ENCODE measurements at places on chromosomes 12 and 14.

DNA sequence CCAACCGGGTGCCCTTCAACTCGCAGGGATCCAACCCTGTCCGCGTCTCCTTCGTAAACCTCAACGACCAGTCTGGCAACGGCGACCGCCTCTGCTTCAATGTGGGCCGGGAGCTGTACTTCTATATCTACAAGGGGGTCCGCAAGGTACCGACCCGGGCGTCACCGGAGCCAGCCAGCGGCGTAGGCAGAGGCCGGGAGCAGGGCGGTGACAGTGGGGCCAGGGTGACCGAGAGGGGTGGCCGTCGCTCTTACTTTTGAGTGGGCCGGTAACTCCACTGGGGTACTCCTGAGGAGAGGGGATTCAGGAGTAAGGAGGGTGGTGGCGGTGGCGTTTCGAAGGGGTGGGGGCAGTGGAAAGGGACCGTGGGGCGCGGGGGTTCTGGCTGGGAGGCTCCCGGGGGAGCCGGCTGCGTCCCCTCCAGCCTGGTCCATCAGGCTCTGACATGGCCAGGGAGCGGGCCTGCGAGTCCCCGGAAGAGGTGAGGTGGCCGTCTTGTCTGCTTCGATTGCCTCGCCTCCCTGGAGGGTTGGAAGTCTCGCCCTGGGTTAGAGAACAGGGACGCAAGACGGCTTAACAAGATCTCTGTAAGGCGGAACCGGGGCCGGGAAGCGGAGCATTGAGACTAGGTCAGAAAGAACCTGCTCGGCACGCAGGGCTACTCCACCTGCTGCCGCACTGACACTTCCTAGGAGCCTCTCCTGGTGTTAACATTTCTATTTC lies 491 bp downstream of the WDR20 start:
- peak; percentile 55 for DNase-seq

DNA sequence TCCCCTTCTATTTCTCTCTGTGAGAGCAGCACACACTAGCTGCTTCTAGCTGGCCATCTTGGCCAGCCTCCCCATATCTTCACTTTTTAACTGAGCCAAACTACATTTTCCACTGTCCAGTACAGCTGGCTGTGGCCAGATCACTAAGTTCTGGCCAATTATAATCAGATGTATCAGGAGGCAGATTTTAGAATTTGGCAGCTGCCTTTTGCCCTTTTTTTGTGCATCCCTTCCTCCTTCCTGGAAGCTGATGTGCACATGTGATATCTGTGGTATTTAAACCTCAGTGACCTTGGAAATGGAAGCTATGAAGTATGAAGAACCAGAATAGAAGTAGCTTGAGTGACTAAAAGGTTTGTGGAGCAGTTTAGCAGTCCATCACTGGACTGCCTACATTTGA lies 49.8 kb upstream of the ANO6 start:
- DNase-seq, result no peak

GRCh38 chr12:24996102-24996797 lies 47.3 kb upstream of the BCAT1 start:
- no peak for DNase-seq

GRCh38 chr12:27424631-27425230 lies 21.8 kb upstream of the SMCO2 start:
- peak; percentile 63 for DNase-seq

GRCh38 chr12:128872303-128872702 lies 19.0 kb downstream of the GLT1D1 start:
- DNase-seq, result no peak

- peak; percentile 27 for DNase-seq
These were observed 108.1 kb downstream of the DENND5B start for GRCh38 chr12:31482816-31483215.

- no peak for DNase-seq
These were observed 1.1 kb upstream of the ATXN2 start for GRCh38 chr12:111600205-111600642.

- DNase-seq, result no peak
These were observed 12.2 kb upstream of the CCDC60 start for GRCh38 chr12:119322301-119322723.

GRCh38 chr12:47234576-47235141 lies 154.9 kb upstream of the AMIGO2 start:
- DNase-seq, result no peak

GRCh38 chr14:52891800-52892199 lies 59.0 kb downstream of the FERMT2 start:
- DNase-seq, result no peak

DNA sequence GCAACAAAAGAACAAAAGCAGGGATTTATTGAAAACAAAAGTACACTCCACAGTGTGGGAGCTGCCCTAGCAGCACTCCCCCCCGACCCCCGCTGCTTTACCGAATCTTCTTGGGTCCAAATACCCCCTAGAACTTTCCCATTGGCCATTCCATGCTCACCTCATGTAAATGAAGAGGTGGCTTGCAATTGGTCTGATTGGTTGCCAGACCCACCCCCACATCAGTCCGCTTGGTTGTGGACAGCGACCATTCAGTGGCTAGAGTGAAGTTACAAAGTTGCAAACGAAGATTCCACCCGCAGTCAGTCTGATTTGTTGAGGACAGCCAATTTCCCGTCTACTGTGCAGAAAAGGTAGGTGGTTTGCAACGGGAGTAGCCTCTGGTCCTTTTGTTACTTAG lies 3.9 kb downstream of the STYX start:
- no peak for DNase-seq

DNA sequence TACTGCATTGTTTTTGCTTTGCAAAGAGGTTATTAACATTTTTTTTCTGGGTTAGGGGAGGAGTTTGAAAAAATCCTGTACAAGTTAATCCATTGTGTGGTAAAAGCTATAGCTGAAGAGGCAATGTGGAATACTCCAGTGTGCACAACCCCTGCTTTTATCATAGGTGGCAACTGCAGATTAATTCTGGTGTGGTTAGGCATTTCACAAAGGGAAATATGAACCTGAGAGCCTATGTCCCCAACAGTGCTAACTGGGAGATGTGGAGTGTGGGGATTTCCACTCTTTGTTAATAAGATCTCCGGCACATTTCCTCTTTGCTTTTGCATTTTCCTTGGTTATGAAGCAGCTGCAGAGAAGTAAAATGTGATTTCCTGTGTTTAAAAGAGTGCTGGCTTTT lies 33.6 kb downstream of the PRORP start:
- peak; percentile 70 for DNase-seq

DNA sequence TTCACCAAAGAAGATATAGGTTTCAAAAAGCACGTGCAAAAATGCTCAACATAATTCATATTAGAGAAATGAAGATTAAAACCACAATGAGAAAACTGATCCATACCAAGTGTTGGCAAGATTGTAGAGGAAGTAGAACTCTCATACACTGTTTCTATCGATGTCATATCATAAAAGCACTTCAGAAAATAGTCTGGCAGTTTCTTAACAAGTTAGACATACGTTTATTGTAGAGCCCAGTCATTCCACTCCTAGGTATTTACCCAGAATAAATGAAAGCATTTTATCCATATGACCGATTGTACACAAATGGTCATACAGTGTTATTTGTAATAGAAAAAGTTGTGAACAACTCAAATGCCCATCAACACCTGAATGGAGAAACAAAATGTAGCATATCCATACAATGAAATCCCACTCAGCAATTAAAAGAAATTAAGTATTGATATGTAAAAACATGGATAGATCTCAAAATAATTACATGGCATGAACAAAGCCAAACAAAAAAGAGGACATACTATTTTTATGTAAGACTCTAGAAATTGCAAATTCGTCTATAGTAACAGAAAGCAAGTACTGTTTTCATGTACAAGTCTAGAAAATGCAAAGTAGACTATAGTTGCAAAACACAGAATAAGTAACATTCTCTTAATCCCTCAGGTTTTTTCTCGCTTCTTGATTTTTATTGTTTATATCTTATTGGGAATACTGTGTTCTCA lies 41.0 kb downstream of the USP15 start:
- no peak for DNase-seq

- peak; percentile 62 for DNase-seq
These were observed 444.9 kb upstream of the FOXG1 start for GRCh38 chr14:28321475-28322244.

DNA sequence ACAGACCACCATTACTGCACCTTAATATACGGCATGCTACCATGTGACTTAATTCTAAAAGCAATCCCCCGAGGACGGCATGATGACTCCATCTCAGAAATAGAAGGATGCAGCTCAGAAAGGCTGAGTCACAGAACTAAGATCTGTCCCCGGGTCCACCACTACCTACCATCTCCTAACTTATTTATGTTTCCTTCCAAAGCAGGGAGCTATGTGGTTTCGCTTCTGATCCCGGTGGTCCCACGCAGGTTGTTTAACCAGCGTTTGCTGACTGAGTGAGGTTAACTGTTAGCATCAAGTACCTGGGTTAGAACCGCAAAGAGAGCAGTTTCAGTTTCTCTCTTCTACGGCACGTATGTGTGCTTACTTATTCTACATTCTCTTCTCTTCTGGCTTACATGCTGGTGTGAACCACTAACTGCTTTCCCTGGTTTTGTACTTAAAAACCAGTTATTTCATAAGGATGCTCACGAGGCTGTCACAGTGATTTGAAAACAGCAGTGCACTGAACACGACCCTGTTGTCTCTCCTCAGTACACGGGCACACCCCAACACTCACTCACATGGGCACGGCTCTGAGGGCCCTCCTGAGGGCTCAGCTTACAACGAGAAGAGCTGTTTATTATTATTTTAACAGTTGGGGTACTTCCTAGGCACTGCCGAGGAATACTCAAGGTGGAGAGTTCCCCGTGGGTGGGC lies 66.7 kb downstream of the CCDC88C start:
- peak; percentile 25 for DNase-seq

DNA sequence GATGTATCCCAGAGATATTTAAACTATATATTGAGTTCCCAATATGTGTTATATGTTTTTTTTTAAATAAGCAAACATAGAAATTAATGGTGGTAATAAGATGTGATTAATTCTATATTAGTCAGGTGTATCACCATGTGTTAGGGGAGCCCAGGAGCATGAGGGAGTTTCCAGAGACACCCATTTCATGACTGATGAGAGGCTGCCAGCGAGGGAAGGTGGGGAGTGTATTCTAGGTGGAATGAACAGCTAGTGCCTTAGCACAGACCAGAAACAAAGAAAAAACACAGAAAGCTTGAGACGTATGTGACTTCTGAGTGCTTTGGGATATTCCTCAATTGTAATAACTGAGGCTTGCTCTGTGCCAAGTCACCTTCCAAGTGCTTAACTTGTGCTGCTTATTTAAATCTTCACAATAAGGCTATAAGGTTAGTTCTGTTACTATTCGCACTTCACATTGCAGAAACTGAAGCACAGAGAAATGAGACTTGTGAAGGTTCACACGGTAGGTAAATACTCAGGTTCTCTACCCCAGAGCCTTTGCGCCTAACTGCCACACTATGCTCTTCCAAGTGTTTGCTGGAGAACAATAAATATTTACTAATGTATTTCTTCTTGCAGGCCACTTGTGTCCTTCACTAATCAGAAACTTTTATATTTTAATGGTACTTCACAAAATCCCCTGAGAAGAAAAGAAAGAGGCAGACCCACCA lies 17.9 kb upstream of the MGP start:
- no peak for DNase-seq

- DNase-seq, result no peak
These were observed 181.4 kb upstream of the BMP4 start for GRCh38 chr14:54138024-54138353.

GRCh38 chr12:58703866-58704265 lies 216.4 kb downstream of the LRIG3 start:
- DNase-seq, result no peak

DNA sequence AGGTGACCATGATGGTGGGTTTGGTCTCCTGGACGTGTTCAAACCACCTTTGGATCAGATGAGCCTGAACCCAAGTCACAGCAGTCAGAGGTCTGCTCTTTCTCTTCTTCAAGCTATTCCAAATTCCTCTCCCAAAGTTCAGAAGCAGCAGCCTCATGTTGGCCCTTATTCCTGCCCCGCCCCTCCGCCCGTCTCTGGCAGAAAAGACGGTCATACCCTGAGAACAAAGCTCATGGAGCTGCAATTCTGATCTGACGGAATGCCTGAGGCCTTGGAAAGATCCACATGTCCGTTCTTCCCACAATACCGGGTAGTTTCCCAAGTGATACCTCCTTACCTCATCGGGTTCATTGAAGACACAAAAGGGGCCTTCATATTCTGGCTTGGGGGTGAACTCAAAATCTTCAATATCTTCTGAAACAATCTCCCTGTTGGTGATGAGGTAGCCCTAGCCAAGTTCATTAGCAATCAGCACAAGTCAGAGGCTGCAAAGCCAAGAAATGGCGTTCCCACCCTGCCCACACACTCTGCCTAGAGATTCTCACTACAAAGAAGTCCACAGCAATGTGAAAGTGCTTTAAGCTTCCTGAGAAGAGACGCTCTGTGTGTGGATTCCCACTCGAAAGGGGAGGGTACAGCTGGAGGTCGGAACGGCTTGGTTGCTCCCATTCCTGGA lies 11.2 kb downstream of the POLE start:
- DNase-seq, result no peak

- DNase-seq, result no peak
These were observed 706.9 kb upstream of the TMEM132C start for GRCh38 chr12:127560041-127560478.

- no peak for DNase-seq
These were observed 15.9 kb downstream of the SYT10 start for GRCh38 chr12:33423706-33424105.

DNA sequence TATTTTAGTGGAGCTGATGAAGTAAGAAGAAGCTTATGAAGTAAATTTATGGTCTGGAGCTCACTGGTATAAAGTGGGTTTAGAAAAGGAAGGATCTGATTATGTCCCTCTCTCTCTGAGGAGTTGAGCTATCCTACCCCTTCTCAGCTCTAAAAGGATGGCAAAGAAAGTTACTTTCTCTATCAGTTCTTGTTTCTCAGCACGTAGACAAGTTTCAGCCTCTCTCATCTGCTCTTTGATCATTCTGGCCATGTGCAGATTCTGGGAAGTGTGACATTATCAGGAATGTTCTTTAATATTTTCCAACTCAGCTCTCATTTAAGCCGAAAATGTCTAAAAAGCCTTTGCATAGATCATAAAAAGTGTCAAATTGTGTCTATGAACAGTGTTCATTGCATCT lies 5.8 kb upstream of the EGLN3 start:
- no peak for DNase-seq

GRCh38 chr12:53005215-53005985 lies 856 bp upstream of the EIF4B start:
- no peak for DNase-seq

DNA sequence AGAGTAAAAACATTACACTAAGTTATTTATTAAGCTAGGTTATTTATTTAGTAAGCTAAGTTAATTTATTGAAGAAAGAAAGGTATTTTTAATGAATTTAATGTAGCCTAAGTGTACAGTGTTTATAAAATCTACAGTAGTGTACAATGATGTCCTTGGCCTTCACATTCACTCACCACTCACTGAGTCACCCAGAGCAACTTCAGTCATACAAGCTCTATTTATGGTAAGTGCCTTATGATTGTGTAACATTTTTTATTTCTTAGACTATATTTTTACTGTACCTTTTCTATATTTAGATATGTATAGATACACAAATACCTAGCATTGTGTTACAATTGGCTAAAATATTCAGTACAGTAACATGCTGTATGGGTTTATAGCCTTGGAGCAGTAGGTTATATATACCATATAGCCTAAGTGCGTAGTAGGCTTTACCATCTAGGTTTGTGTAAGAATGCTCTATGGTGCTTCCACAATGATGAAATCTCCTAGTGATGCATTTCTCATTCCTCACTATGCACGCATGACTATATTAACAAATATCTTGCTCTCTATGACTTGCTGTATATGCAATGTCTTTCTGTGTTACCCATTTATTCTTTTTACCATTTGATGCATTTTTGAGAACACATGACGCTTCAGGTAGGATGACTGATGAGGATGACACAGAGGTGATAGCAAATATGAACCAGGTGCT lies 309.6 kb upstream of the ATXN7L3B start:
- peak; percentile 72 for DNase-seq

- no peak for DNase-seq
These were observed 122.5 kb upstream of the CNTN1 start for GRCh38 chr12:40569626-40570179.
